SW480 (cell line): ENCODE measurements at places on chromosomes 5 and 9.

- peak; percentile 93 for DNase-seq
These were observed 265.7 kb upstream of the KLF4 start for GRCh38 chr9:107755246-107755645.

- DNase-seq = no peak
These were observed 2.3 kb downstream of the NACC2 start for GRCh38 chr9:136092741-136093140.

DNA sequence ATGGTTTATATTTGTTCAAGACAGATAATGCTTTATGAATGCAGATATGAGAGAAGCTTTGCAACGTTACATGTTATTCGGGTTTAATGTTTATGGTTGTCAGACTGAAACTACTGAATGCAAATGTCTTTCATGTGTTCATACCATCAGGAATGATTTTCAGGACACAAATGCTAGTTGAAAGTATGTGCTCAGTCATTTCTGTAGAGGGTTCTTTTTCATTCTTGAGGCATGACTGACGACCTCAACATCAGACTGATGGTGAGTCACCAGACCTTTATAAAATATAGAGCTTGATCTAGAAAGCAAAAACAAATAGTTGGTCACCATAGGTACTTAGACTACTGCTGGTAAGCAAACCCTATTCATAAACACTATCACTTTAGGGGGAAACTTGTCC lies 287.3 kb upstream of the NUDT12 start:
- DNase-seq = peak; percentile 68

DNA sequence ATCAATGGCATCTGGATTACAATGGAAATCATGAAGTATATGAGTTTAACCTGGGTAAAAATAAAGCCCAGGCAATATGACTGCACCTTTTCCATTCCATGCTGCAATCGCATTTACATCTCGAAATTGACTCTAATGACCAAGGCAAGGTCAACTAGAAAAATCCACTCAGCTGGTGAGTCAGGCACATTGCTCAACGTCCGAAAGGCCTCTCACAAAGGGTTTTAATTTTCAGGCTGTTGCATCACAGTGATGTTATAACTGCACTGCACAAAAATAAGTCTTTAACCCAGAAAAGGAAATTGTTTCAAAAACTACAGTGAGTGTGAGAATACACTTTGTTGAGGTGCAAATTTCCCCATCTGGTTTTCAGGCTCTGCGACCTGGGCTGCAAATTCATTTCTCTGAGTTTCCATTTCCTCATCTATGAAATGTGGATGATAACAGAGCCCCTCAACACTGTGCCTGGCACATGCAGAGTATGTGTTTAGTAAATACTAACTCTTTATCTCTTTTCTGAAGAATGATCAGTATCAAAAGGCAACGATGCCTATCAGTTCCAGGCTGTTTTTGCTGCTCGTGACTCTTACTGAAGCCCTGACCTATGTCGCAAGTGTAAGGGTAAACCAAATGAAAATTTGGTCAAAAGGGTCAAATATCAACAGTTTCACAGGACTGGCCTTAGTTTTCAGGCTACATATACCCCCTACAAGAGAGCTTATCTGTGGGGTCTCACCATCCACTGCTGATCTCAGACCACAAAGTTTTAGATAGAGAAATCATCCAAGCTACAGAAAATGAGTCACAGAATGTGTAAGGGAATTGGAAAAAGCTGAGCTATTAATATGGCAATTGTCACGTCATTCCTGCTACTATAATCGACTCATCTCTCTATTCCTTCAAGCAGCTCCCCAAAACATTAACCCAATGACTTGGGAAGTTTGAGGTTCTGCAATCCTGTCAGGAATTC lies 4.1 kb downstream of the NFIL3 start:
- peak; percentile 63 for DNase-seq
